ENCODE measurements at places on chromosomes 3 and 15.

DNA sequence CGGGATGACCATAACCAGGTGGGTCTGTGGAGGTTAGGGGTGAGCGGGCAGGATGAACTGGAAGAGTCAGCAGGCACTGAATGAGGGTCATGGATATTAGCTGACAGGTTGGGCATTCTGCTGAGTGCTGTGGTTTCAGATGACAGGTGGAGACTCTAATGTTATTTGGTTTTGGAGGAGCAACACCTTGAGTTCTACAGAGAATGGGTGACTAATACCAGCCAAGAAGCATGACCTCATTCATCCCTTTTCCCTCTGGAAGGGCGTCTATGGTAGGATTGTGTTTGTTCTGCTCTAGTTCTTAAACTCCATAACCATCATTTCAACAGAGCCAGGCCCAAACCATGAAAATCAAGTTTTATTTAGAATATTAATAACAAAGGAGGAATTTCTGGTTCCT, 550.7 kb upstream of the LMCD1 start:
- no peak for DNase-seq
- no peaks in the 10 kb centered on the region for H3K4me1 ChIP-seq
- H3K4me3 ChIP-seq = no peak overlapping the region
- no peaks in the 10 kb centered on the region for H3K27me3 ChIP-seq
- no peaks in the 10 kb centered on the region for H3K36me3 ChIP-seq
- H3K27ac ChIP-seq = no peak overlapping the region

DNA sequence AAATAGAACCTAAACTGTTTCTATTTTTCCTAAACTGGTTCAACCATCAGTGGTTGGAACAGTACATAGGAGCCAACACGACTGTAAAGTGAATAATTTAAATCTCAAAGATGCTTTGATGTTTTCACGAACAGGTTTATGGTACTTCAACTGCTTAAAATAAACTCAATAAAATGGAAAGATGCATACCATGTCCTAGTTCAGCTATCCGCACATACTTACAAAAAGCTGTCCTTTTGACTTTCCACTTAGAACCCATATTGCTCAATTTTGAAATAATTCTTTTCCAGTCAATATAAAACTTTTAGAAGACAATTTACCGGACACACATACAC, 902 bp downstream of the CMTM6 start:
- peaks cover 8% of the 10 kb centered on the region for H3K4me1 ChIP-seq
- H3K27me3 ChIP-seq = no peaks in the 10 kb centered on the region
- H3K4me3 ChIP-seq = peak overlapping the region; percentile 91
- no peak for DNase-seq
- H3K36me3 ChIP-seq = no peaks in the 10 kb centered on the region
- peak overlapping the region; percentile 76 for H3K27ac ChIP-seq

GRCh38 chr15:85630311-85630710, 164.4 kb downstream of the KLHL25 start:
- peaks cover 5% of the 10 kb centered on the region for H3K36me3 ChIP-seq
- no peak overlapping the region for H3K27ac ChIP-seq
- no peak for DNase-seq

GRCh38 chr3:30004481-30004880, 601.9 kb upstream of the TGFBR2 start:
- H3K27ac ChIP-seq = no peak overlapping the region
- no peaks in the 10 kb centered on the region for H3K4me1 ChIP-seq
- no peak for DNase-seq
- no peak overlapping the region for H3K4me3 ChIP-seq
- H3K27me3 ChIP-seq = no peaks in the 10 kb centered on the region
- no peaks in the 10 kb centered on the region for H3K36me3 ChIP-seq

GRCh38 chr15:96261575-96262034, 68.9 kb upstream of the NR2F2 start:
- no peak overlapping the region for H3K4me3 ChIP-seq
- H3K27me3 ChIP-seq = no peaks in the 10 kb centered on the region
- H3K27ac ChIP-seq = no peak overlapping the region

DNA sequence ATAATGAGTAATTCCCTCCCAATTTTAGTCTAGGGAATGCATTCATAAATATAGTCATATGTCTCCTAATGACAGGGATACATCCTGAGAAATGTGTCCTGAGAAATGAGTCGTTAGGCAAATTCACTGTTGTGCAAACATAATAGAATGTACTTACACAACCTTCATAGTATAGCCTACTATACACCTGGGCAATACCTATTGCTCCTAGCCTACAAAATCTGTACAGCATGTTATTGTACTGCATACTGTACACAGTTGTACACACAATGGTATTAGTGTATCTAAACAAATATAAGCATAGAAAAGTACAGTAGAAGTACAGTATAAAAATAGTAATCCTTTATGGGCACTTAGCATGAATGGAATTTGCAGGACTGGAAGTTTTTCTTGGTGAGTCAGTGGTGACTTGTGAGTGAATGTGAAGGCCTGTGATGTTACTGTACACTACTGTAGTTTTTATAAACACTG, 6.6 kb downstream of the DTWD1 start:
- peaks cover 15% of the 10 kb centered on the region for H3K4me1 ChIP-seq
- DNase-seq = peak; percentile 38
- H3K36me3 ChIP-seq = peaks cover 8% of the 10 kb centered on the region
- H3K27ac ChIP-seq = peak overlapping the region; percentile 48
- no peak overlapping the region for H3K4me3 ChIP-seq

DNA sequence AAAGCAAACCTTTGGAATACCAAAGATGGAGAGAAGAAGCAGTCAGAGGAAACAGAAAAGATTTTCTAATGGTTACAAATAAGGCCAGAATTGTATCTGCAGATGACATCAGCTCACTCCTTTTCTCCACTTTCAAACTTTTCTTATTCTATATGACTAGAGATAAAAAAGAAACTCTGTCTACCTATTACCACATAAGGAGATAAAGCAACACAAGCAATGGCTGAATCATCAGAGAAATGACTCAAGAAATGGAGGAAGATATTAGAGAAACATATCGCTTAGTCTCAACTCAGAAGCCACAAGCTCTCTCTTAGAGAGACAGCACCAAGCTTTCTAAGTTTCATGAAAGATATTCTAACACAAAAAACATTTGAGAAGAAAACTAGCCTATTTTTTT, 784.0 kb downstream of the ZPLD1 start:
- no peaks in the 10 kb centered on the region for H3K4me1 ChIP-seq
- H3K4me3 ChIP-seq = no peak overlapping the region
- no peak for DNase-seq

DNA sequence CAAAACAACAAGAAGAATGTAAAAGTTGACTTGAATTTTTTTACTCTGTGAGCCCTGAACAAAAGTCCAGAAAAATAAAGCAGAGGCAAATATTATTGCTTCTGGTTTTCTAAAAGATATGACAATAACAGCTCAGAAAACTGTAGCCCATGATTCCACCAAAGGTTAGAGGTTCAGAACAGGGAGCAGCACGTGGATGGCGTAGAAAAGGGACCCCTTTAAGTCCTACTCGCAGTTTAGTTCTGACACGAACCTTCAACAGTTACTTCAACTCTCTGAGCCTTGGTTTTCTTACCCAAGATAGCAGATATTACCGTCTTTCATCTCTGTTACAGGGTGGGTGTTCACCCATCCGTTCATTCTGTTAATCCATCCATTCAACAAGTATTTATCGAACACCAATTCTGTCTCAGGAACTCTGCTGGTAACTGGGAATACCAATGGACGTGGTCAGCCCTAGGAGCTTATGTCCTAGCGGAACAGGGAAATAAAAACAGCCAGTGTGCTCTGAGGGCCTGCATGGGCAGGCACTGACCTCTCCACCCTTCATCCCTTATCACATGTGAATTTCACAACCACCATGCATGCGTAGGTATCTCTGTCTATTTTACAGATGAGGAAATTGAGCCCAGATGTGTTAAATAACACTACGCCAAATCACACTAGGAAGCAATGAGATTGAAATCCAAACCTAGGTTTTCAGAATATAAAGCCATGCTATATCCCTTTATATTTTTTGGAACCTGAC, 274.2 kb upstream of the ICE2 start:
- DNase-seq = no peak
- no peak overlapping the region for H3K27ac ChIP-seq
- H3K4me1 ChIP-seq = peaks cover 2% of the 10 kb centered on the region
- peaks cover 9% of the 10 kb centered on the region for H3K27me3 ChIP-seq
- H3K36me3 ChIP-seq = no peaks in the 10 kb centered on the region

DNA sequence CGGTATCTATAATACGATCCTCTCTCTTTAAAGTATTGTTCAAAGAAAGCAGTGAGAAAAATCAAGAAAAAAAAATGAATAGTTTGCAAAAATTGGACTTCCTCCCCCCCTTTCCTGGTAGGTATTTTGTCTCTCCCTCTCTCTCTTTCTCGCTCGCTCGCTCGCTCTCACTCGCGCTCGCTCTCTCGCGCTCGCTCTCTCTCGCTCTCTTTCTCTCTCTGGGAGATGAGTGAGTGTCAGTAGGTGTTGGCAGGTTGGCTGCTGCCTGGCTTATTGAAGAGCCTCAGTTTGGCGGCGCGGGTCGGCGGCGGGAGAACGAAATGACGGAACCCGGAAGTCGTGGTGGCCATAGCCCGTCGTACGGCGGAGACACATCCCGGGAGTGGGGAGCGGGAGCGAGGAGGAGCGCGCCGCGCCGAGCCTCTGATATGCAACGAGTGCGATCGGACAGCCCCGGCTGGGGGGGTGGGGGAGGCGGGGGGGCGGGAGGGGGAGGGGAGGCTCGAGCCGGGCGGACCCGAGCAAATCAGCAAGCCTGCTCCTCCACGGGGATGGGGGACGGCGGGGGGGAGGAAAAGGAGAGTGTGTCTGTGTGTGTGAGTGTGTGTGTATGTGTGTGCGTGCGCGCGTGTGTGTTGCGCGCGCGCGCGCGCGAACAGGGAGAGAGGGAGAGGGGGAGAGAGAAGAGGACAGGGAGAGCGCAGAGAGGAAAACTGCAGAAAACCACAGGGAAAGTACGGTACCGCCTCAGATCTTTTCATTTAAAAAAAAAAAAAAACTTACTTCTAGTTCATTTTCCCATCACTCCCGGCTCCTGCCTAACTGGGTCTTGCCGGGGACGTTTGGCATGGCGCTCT, at the start of gene MEIS2:
TSS of gene MEIS2 (minus strand) at position 441 of the 857 bp plus-strand sequence. CDS start 1,083 bp downstream, outside the sequence.
- no peak for DNase-seq
- H3K4me3 ChIP-seq = peak within 1 kb of the TSS; percentile 75
- peak within 1 kb of the TSS; percentile 82 for H3K27ac ChIP-seq
- no peaks in the 10 kb centered on the region for H3K36me3 ChIP-seq

DNA sequence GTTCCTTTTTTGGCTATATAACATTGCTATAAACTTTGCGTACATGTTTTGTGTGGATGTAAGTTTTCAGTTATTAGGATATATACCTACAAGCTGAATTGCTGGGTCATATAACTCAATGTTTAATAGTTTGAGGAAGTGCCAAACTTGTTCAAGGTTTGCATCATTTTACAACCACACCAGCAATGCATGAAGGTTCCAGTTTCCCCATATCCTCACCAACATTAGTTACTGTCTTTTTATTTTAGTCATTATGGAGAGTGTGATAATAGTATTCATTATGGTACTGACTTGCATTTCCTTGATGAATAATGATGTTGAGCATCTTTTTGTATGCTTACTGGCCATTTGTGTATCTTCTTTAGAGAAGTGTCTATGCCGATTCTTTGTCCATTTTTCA, 112.3 kb downstream of the NR1I2 start:
- H3K4me3 ChIP-seq = no peak overlapping the region
- H3K4me1 ChIP-seq = no peaks in the 10 kb centered on the region
- H3K27me3 ChIP-seq = no peaks in the 10 kb centered on the region
- no peak for DNase-seq

DNA sequence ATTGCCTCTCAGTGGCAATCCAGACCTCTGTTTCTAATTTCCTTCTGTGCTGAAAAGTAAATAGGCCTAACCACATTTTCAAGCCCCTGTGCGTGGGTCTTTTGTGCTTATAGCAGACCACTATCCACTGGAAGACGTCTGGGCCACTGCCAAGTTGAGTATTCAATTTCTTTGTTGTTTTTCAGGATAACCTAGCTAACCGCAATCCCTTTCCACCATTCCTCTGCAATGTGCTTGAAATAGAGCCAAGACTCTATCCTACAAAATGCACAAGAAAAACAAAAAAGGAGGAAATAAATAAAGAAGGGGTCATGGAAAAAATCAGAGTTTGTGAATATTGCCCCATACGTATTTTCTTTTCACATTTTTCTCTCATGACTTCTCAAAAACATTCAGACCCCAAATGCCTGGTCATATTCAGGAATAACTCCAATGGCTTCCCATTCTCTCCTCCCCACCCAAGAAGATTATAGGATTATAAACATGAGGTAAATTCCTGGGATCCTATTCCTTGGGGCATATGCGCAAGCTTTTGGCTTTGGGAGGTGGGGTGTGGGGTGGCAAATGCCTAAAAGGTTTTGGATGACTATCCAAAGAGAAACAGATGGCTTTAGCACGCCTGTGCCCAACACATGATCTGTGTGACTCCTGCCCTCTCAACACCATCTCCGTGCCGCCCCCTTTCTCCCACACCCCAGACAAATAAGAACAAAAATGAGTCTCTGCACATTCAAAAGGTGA, 217.9 kb upstream of the THBS1 start:
- H3K27ac ChIP-seq = no peak overlapping the region
- no peaks in the 10 kb centered on the region for H3K36me3 ChIP-seq
- no peaks in the 10 kb centered on the region for H3K27me3 ChIP-seq
- no peak overlapping the region for H3K4me3 ChIP-seq
- no peak for DNase-seq

DNA sequence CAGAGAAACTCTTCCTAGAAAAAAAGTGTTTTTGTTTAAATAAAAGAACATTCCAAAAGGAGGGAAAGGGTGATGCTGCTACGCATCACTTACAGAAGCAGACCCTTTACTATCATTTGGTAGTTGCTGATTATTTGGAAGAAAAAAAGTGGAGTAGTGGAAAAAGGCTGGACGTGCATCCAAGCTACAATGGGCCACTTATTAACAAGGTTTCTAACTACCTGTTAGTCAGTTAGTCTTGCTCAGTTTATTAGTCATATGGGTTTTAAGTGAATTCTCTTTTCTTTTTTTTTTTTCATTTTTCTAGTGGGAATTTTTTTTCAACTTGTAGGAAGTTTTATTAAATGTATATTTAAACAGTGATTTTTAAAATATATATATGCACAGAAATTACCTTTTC, 866.0 kb downstream of the MCTP2 start:
- no peaks in the 10 kb centered on the region for H3K36me3 ChIP-seq
- no peak for DNase-seq
- no peak overlapping the region for H3K4me3 ChIP-seq

- H3K27me3 ChIP-seq = no peaks in the 10 kb centered on the region
- H3K4me3 ChIP-seq = no peak overlapping the region
- no peaks in the 10 kb centered on the region for H3K4me1 ChIP-seq
- H3K27ac ChIP-seq = no peak overlapping the region
- DNase-seq = no peak
Observed at GRCh38 chr3:67329358-67329757, 325.1 kb downstream of the SUCLG2 start.

- DNase-seq = no peak
- no peaks in the 10 kb centered on the region for H3K4me1 ChIP-seq
- no peak overlapping the region for H3K27ac ChIP-seq
- no peaks in the 10 kb centered on the region for H3K36me3 ChIP-seq
- no peaks in the 10 kb centered on the region for H3K27me3 ChIP-seq
Observed at GRCh38 chr3:188516515-188516914, 362.6 kb downstream of the LPP start.

Data from keratinocyte (primary cell).